G401 (cell line): ENCODE measurements at places on chromosomes 1 and 21. TPM values are rescaled to one million over a fixed set of nuclear protein-coding genes. Genes with fewer than 3 reads are reported as not detected.

The FLG2 gene
- not detected in 2 replicates for total RNA-seq

The GBP7 gene
- total RNA-seq, result not detected in 2 replicates

The OR2T11 gene
- not detected in 2 replicates for total RNA-seq

The UTS2 gene
- not detected in 2 replicates for total RNA-seq

The NRAS gene
- 61.4 and 91.2 TPM in 2 replicates for total RNA-seq

The NOTCH2NLA gene
- total RNA-seq, result 9.5 and 16.9 TPM in 2 replicates

The HAO2 gene
- total RNA-seq, result not detected in 2 replicates

The ALX3 gene
- not detected in 2 replicates for total RNA-seq

The PRDM16 gene
- 2.8 and 5.0 TPM in 2 replicates for total RNA-seq

The CFAP107 gene
- total RNA-seq, result not detected in 2 replicates

The SERPINC1 gene
- total RNA-seq, result not detected in 2 replicates

The LCE3E gene
- not detected in 2 replicates for total RNA-seq

The CYP4A22 gene
- not detected in 2 replicates for total RNA-seq

The PTPRC gene
- not detected in 2 replicates for total RNA-seq

The PRAMEF9 gene
- not detected in 2 replicates for total RNA-seq
